ENCODE measurements at places on chromosomes 2 and 18.

DNA sequence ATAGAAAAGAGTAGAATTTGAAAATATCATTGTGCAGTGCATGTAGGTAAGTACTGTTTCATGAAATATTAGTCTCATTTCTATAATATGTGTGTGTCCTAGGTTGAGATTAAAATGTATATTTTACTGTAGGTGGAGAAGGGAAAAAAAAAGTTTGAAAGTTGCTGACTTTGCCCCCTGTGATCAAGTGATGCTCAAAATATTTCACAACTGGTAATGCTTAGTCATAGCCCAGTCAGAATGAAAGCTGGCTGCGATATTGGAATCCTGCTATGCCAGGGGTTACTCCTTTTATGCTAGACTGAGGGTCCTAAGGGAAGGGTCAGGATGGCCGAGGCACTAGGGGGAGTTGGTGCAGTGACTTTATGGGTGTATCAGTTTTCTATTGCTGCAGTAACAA is 19.5 kb upstream of the CFAP36 start:
- DNase-seq, result no peak

DNA sequence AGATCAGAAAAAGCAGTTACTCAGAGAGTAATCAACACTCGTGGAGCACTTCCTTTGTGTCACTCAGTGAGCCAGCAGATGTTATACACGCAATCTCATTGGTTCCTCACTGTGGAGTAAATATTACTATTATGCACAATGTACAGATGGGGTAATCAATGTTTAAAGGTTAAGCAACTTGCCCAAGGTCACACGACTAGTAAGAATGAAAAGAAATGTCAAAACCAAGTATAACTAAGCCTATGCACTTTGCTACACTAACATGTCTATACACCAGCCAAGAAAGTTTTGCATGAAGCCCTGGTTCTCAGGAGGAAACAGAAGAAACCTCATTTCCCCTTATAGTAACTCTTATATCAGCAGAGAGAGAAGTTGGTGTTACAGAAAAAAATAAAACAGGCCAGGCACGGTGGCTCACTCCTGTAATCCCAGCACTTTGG is 5.4 kb downstream of the METTL21A start:
- DNase-seq, result no peak

DNA sequence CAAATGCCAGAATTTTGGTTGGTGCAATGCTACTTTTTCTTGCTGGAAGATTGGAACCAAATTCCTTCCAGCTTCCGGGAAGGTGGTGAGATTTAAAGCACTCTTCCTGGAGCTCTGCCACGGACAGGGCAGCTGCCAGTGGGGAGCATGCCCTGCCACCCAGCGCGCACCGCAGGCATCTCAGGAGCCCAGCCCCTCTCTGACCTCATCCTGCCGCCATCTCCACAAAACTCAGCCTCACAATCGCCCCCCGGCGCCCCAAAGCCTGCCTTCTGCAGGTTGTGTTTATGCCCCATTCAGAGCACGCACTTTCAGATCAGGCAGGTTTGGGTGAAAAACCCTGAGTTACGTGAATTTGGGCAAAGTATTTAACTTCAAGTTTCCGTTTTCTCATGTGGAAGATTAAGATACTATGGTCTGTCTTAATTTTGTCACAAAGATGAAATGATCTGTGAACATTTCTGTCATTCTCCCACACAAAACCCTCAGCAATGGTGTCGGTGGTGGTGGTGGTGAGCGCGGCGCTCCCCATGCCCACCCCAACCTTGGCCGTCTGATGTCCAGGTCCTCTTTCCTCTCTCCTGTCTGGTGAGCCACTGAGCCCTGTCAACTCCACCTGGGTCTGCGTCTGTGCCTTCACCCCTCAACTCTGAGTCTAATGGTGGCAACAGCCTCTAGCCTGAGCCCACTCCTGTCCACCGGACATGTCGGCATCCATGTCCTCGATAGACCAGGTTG is 282.8 kb upstream of the SALL3 start:
- DNase-seq, result no peak

- no peak for DNase-seq
Measured at GRCh38 chr2:198322275-198322674, 517.9 kb downstream of the PLCL1 start.

Data from T-helper 9 cell (primary cell).